Substantia nigra (tissue), 51 donors: ENCODE measurements at places on chromosomes 16 and 17.

GRCh38 chr16:67394155-67395104 lies 1.1 kb upstream of the TPPP3 start:
- no peak for DNase-seq

- no peak for DNase-seq
These were observed 44.1 kb upstream of the MARCHF10 start for GRCh38 chr17:62852195-62852594.

DNA sequence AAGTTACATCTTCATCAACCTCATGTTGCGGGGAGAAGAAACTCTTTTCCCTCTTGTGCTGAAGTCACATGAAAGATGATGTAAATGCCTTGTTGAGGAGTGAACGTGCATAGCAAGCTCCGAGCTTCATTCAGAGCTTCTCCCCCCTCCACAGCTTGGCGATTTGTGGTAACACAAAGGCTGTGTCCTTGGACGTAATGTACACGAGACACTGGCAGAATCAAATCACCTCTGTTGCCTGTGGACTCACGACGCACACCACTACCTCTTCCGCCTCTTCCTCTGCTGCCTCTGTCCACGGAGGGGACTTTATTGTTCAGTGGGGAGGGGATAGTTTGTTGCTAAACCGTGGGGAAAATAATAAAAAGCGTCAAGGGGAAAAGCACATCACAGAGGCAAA lies 54.9 kb upstream of the CHMP6 start:
- no peak for DNase-seq

DNA sequence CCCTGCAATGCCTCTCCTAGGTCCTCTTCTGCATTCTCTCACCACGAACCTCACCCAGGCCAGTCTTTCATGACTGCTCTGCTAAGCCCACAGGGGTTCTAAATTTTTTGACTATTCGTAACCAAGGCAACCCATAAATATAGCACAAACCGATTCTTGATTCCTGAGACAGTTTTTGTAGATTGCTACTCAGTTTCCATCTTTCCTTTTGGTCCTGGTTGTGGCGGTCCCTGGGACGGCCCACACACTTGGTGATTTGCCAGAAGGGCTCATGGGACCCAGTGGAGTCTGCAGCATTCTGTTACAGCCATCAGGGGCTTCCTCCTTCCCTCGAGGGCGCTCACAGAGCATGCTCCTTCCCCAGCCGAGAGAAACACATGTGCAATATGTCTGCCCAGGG lies 23.4 kb upstream of the MGAT5B start:
- DNase-seq = no peak

DNA sequence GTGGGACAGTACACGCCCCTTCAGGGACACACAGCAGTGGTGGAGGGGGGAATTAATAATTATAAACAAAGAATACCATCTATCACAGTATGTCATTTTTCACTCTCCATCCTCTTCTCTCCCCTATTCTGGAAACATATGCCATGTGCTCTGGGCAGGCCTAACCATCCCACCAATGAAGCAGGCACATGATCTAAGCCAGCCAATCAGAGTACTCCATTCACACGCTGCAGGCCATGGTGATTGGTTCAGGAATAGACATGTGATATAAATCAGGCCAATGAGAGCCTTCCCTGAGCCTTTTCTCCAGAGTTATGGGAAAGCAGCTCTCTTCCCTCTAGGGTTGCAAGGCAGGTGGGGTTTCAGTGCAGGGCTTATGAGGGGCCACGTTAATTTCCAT lies 36.5 kb downstream of the GSG1L start:
- no peak for DNase-seq

DNA sequence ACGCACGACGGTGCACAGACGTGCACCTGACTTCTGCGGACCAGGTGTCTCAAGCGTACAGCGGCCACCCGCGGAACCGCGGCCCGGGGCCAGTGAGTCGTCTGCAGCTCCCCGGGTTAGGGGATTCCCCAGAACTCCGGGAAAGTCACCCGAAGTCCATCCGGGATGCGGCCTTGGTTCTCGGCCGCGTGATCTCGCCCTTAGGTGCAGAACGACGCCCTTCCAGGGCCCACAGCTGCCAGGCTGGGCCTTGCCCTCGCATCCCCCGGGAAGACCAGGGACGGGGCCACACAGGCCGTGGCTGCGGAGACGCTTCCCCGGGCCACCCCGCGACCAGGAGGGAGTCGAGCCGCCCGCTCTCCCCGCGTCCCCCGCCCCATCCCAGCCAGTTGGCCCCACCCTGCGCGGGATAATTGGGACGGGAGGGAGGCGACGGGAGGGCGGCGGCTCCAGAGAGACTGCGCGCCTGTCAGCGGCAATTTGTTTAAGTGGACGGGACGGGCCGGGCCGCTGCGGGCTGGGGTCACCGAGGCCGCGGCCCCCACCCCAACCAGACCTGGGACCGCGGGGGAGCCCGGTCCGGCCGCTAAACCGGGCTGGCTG lies 3.6 kb upstream of the TBX2 start:
- no peak for DNase-seq

DNA sequence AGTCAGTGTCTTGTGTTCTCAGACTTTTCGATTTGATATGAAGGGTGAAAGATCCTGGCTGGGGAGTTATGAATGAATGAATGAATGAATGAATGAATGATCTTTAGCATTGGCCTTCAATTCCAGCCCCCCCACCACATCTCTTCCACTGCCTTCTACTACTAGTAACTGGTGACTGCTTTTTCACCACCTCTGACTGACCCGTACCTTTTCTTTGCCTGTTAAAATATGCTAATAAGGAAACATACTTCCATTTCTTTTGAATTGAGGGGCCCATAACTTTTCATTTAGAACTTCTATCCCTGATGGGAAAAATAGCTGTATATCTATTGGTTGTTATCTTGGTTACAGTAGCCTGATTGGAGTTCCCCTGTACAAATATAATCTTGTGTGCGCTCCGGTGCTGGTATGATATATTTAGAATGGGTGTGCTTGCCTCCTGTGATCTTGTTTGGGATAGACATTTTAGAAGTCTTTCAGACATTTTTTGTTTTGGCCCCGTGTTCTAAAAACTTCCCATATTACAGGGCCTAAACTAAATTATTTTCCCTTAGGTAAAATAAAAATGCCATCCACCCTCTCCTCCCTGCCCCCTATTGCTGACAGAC lies 3.4 kb downstream of the LYRM1 start:
- DNase-seq = no peak

DNA sequence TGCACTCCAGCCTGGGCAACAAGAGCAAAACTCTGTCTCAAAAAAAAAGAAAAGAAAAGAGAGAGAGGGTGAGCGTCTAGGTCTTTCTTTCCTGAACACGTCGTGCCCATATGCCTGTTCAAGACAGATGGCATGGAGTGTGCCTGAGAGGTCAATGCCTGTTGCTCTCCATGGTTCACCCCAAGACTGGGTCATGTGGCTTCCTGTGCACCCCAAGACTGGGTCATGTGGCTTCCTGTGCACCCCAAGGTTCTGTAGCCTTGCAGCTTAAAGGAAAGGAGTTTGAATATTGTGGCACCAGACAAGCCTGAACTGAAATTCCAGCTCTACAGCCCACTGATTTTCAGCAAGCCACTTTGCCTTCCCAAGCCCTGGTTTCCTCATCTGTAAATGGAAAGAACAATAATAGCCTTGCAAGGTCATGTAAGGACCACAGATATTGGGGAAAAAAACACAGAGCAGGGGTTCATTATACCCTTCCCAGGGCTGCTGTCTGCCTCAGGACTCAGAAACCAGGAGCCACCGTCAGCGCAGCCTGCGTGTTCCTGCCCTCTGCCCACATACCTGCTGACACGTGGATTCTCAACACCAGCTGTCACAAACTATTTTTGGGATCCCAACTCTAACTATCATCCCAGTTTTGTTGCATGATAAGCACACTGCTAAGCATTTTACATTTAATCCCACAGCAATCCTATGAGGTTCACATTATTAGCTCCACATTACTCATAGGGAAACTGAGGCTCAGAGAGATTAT lies 18.0 kb upstream of the NAGS start:
- DNase-seq = no peak

DNA sequence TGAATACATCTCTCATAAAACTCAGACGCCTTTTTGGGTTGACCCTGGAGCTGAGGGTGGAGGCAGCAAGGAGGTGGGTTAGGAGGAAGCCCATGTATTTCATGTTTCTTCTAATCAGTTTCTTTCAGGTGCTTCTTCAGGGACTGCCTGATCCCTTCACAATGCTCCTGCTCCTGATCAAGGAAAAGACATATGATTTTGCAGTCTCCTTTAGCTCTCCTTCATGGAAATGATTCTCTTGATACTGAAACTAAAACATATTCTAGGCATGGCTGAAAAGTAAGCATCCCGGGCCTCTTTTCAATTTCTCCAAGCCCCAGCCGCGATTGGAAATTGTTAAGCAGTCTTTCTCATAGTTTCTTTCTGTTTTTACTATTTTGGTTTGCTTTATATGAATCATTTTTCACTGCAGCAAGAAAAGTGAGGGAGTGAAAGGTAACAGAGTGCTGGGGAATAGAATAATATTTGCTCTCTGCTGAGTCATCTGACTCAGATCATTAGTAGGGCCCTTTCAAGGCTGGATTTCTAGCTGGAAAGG lies 730.7 kb downstream of the CDH11 start:
- DNase-seq = no peak

- no peak for DNase-seq
These were observed 54.8 kb downstream of the NUP88 start for GRCh38 chr17:5364696-5365095.

DNA sequence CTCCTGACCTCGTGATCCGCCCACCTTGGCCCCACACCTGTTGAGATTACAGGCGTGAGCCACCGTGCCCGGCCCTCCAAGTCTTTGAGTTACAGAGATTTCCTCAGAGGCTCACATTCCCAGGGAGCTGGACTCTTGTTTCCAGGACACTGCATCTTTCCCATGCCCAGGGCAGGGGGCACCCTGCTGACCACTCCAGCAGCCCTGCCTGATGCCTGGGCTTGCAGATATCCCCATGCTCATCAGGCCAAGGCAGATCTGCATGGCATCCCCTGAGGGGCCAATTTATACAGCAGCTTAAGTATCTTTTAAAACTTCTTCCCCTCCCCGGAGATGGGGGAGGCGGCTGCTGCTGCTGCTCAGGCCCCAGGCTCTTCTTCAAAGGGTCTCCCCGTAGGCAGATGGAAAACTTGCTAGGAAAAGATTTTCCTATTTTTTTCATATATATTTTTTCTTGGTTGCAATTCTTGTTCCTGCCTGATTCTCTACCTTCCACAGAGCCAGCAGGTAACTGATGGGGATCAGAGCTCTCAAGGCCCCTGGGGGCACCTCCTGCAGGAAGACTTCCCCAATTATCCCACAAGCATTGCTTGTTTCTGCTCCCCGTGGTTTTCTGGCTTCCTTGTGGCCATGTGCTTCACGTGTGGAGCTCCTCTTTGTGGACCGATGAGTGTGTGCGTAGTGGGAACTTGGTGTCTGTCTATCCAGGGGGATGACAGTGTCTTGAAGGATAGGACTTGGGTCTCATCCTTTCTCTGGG lies 102.2 kb upstream of the SDK2 start:
- no peak for DNase-seq

- no peak for DNase-seq
These were observed 2.6 kb upstream of the ANKFN1 start for GRCh38 chr17:56150649-56151048.

DNA sequence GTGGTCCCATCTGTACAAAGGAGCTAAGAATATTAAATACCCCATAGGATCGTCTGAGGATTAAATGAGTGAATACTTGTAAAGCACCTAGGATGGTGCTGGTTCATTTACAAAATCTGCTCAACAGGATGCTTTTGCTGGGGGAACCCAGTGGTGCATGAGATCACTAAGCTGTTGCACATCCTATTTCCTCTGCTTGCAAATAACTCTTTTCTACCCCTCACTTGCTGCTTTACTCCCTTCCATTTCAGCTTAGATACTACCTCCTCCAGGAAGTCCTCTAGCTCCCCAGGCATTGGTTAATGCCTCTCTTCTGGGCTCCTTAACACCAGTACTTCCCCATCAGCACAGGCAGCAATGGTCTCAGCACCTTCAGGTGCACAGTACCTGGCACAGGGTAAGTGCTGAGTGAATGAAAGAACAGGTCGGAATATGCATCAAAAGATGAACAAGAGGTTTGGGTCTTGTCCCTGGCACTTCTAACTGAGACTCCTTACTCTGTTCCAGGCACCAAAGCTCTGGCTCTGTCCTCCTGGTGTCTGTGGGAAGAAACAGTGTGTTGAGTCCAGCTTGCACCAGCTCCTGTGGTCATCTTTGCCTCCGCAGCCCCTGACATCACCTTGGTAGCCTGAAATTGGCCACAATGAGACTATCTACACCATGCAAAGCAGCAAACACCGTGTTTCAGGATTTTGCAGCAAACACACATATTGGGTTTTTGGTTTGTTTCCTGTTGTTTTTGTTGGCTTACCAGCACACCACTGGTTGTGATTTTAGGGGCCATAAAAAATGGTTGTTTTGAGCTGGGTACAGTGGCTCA lies 24.1 kb upstream of the IL21R start:
- DNase-seq = no peak

GRCh38 chr16:27245276-27246172 lies 23.0 kb downstream of the NSMCE1 start:
- DNase-seq = no peak

DNA sequence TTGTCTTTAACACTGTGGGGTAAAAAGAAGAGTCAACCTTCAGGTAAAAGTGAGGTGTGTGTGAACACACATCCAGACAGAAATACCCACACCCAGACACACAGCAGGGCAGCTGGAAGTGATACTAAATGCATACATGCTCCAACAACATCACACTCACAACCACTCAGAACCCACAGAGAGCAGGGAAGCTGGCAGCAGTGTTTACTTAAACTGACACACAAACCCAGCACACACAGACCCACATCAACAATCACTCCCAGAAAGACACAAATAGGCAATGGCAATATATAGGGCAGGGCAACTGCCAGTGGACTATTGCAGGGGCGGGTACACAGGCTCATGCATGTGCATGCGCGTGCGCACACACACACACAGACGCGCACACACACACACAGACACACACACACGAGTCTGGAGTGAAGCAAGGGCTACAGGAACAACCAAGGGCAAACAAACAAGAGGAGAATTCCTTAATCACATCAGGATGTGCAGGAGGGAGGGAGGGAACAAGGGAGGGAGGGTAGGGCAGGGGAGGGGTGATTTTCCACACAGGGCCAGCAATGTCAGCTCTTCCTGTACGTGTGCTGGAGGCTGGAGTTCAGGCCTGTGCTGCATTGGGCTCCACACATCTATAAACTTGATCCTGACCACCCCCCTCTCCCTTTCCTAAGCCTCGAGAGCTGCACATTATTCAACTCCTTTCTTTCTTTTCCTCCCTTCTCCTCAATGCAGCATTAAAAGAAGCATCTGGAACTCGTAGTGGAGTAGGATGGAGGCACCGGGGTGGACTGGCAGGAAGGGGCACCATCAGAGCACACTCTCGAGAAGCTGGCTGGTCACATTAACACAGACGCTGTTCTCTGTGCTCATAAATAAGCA lies 30.1 kb downstream of the HIC1 start:
- no peak for DNase-seq

GRCh38 chr17:44909681-44910144 lies 5.6 kb downstream of the GFAP start:
- DNase-seq = no peak

GRCh38 chr16:30615358-30616091 lies 5.3 kb upstream of the ZNF689 start:
- peak; percentile 49 for DNase-seq
